ENCODE measurements at places on chromosomes 3 and 15.

DNA sequence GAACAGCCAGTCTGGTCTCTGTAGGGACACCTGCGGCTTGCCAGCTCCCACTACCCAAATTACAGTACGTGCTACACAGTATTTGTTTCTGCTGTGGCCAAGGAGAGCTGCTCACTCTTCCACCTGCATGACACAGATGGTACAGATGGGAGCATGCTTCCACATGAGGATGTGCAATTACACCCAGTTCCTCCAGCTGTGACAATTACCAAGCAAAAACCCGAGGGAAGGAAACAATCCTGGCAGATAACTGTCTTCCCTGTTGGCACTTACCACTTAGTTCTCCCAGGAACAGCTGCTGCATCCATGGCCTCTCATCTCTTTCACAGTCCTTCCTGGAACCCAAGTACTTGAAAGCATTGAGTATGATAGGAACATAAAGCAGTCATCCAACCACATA, 34.4 kb downstream of the DET1 start:
- DNase-seq: peak; percentile 53

DNA sequence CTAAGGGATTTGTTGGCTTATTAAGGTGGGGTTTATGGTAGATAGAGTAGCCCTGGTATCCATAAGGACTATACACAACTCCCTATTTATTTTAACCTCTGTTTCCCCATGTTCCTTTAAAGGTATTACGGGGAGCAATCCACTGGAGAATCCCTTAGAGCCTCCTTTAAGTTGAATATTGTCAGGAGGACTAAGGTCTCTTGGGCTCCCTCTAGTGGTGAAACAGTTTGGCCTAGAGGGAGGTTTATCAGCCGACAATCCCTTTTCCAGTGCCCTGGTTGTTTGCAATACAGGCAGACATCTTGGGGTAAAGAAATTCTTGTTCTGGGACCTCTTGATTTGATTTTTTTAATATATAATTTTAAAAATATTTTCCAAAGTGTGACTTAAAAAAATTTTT, 12.9 kb downstream of the OPA1 start:
- DNase-seq: peak; percentile 67

DNA sequence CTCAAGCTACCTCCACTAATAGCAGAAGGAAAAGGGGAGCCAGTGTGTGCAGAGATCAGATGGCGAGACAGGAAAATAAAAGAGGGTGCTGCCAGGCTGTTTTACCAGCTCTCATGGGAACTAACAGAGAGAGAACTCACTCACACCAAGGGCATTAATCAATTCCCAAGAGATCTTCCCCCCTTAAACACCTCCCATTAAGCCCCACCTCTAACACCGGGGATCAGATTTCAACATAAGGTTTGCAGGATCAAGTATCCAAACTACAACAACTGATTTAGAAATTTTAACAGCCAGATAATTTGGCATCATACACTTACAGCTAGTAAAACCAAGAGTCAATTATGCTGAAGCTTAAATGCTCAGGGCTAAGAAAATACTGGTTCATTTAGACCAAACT, 18.9 kb downstream of the CD200 start:
- DNase-seq: peak; percentile 84

- DNase-seq: no peak
Measured at GRCh38 chr3:45103334-45103733, 42.8 kb downstream of the CDCP1 start.

DNA sequence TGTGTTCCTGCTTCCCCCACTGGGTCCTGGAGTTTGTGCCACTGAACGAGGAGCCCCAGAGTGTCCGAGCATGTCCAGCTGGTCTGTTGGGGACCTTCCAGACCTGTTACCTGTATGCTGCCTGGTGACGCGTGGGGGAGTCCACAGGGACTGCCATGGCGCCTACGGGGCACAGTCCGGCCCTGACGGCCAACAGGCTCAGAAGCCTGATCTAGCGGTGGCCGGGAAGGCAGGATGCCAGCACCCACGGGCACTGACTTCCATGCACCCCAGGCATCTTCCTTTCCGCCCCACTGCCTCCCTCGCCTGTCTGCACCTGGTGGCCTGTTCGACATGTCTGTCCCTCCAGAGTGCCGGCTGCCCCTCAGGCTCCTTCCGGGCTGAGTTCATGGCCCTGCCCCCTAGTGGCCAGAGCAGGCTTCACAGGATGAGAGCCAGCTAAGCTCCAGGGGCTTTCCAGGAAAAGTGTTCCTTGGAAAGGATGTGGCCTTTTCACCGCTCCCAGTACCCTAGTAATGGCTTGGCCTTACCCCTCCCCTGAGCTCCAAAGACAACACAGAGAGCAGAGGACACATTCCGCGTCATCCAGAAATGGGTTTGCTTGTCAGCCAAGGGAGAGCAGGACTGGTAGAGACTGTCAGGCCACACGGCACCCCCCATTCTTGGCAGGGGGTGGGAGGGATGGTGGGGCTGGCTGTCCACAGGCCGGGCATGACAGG, 35.7 kb downstream of the NGRN start:
- DNase-seq: peak; percentile 21

DNA sequence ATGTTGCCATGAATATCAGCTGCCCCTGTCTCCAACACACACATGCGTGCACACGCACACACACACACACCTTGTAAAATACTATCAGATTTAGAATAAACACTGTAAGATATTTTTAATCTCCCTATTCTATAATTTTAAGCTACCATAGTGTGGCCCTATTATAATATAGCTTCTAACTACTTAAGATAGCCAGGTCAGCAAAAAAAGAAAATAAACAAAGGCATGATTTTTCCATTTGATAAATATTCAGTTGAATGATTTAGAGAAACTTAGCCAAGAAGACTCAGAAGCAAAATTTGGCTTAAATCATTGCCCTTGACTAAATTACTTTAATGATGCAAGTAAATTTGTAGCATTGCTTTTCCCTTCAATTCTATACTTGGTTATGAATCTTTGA, 162.2 kb downstream of the ALCAM start:
- DNase-seq: no peak

DNA sequence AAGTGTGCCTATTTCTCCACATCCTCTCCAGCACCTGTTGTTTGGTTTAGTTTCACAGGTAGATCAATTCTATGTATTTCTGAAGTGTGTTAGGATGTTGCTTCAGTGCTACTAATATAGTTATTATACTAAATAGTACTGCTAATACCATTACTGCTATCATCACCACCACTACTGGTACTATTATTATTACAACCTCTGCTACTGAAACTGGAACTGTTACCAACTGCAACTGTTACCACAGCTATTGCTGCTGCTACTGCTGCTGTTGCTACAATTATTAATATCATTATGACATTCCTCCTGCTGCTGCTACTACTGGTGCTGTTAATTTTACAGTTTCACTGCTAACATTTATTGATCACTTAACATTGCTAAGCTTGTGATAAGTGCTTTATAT, 8.3 kb upstream of the LMOD3 start:
- no peak for DNase-seq

DNA sequence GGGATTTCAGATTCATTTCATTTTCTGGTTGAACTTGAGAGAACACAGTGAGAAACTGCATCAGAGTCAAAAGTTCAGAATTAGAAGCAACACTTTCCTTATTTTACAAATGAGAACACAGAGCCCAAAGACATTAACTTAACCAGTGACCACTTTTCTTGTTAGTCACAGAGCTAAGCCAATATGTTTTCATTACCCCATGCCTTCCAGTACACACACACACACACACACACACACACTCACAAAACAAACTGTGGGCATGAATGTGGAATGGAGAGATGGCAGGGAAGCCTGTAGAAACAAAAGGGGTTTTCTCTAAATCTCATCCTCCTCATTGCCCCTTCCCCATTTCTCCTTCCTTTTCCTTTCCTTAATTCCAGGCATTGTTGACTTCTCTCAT, 267.4 kb upstream of the GADL1 start:
- no peak for DNase-seq
